ENCODE measurements at places on chromosomes 6 and 20.

DNA sequence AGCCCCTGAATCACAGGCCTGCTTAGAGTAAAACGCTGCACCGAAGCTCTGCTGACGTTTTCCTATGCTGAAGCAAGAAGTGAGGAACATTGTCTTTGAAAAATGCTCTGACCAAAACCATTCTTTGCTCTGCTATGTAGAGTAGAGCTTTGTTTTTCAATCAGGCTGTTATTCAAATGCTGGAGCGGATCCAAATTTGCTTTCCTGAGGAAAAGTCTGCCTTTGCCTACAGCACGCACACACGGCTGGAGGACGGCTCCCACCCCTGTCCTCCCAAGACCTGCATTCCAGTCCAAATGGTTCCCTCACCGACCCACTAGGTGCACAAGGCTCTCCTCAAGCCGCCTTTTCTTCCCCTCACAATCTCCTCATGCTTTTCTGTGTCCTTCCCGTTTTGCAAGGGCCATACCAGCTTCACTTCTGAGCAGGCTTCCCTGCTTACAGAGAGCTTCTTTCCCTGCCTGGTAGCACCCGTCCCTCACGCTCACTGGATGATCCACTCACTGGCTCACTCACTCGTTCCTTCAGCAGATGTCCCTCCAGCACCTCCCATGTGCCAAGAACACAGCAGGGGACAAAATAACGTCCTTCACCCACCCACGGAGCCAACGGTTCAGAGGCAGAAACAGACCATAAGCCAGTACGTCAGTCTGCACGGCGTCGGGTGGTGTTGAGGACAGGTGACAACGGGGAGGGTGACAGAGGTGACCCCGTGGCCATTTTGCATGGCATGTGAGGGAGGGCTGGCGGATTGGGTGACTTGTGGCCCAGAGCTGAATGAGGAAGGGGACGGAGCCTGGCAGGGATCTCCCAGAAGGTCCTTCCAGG is 137.9 kb upstream of the NEDD9 start:
- DNase-seq, result no peak

- DNase-seq, result peak; percentile 32
Measured at GRCh38 chr6:13248053-13248452, 80.3 kb downstream of the TBC1D7 start.

DNA sequence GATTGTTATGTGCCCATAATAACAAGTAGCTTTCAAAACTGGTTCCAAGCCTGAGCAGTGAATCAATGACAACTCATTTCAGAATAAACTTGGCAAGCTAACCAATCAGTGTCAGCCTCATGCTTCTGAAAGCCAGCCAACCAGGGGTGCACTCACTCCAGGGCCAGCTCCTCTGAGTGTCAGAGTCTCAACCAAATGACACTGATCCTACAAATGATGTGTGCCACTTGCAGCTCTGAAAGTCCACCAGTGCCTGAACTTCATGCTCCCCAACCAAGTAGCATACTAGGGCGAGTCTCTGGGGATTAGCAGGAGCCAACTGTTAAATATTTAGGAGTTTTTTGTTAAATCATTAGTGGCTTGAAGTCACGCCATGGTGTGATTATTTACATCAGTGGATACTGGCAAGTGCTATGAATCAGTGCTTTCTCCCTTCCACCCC is 4.5 kb downstream of the IYD start:
- DNase-seq, result peak; percentile 76

DNA sequence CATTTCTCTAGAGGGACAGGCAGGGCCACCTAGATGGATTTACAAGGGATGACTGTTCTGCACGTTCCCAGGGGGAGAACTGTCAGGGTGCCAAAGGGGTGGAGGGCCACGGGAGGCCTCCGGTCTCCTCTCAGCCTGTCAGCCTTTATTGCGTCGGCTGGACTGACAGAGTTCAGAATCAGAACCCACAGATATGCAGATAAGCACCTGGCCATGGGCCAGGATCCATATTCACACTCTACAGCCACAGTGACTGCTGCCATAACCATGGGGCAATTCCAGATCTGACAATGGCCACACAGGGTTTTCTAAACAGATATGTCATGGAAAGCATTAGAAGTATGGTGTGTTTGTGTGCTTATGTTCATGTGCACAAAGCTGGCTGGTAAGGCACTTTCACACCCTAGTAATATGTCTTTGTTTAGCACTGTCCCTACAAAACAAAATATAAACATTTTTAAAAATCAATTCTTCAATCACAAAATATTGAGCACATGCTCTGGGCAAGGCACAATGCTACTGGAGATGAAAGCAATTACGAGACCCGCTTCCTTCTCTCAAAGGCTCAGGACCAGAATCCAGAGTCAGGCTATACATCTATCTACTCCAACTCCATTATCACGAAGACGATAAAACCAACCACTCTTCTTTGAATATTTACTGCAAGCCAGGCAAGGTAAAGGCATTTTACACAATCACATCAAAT is 29.1 kb downstream of the TRAM2 start:
- peak; percentile 60 for DNase-seq

DNA sequence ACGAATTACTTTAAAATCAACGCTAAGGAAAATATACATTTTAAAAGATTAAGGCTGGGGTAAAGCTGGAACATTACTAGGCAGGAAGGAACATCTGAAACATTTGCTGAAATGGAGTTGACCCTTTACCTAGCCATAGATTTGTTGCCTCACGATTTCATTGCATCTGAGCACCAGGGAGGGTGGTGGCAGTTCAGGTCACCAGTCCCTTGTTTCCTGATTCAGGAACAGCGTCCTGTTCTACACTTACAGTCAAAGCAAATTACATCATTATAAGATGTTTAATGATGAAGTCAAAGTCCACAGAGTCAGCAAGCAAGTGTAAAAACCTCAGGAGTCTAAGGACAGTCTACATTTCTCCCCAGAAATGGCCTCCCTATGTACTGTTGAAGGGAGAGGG is 9.0 kb upstream of the MICA start:
- DNase-seq, result no peak
